ENCODE measurements at places on chromosomes 16 and 17.

DNA sequence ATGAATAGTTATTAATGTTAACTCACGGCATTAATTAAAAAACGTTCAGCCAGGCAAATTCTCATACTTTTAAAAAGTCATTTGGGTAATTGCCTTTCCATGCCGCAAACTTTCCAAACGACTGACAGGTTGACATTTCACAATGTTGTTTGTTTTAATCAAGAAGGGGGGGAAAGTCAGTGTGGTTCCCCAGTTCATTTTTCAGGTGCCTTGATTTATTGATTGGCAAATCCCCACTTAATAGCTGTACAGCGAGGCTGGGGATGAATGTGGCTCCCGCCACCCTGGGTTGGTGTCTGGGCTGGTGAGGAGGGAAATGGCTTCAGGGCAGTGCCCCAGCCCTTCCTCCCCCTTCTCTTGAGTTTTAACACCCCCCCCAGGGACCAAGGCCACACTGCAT is 318.0 kb downstream of the SOX9 start:
- no peak for DNase-seq

- DNase-seq = no peak
These were observed 879 bp downstream of the SOCS1 start for GRCh38 chr16:11254913-11255736.

- no peak for DNase-seq
These were observed 115.1 kb upstream of the CCL2 start for GRCh38 chr17:34140006-34140405.

DNA sequence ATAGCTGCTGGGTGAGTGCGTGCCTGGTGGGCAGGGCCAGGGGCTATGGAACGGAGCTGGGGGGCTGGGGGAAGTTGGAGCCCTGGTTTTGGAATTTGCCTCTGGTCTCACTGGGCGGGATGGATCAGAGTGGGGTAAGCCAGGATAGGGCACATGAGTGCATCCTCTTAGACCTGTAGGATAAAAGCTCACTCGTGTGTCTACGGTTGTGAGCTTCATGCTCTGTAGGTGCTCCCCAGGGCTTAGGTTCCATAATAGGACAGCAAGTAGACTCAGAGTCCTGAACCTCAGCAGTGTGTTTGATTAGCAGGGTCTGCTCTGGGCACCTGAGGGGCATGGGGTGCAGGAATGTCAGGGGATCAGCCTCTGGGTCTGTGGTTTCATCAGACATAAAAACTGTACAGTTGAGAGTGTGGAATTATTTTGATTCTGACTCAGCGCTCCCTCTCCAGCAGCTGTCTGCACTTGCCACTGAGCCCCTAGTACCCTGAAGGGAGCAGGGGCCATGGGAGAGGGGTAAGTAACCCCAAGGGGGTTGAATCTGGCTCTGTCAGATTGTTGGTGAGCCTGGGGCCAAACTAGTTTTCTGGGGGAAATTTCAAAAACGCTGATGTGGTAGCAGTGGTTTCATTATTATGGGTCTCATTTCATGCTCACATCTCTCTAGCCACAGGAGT is 84.2 kb upstream of the LGALS9 start:
- DNase-seq = no peak

DNA sequence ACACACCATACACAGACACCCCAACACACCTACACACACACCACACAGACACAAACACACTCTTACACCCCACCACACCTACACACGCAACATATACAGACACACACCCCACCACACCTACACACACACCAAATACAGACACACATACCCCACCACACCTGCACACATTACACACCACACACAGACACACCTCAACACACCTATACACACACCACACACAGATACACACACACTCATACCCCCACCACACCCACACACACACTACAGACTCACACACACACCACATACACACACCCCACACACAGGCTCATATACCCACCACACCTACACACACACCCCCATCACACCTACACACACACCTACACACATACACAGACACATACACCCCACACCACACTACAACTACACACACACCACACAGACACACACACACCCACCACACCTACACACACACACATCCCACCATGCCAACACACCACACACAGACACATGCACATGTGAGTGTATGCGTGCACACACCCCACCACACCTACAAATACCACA is 31.4 kb downstream of the GPT2 start:
- no peak for DNase-seq

DNA sequence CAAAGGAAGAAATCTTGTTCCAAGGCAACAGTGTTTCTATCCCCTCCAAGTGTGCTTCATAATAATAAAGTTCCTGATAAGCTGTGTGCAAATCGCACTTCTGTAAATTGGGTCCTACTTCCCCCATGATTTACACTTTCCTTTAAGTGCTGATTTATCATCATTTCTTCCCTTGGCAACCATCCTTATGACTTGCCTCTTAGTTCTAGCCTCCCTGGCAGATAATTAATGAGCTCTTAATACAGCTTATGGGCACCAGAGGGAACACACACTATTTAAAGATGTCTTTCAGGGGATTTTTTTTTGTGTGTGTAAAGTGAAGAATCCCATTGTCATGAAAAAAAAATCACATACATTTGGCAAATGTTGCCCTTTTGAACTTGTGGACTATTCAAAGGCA is 101.6 kb upstream of the MPHOSPH6 start:
- no peak for DNase-seq

GRCh38 chr17:66695098-66695497 is 139.8 kb upstream of the CACNG5 start:
- no peak for DNase-seq
